ENCODE measurements at places on chromosomes 7 and 10.

DNA sequence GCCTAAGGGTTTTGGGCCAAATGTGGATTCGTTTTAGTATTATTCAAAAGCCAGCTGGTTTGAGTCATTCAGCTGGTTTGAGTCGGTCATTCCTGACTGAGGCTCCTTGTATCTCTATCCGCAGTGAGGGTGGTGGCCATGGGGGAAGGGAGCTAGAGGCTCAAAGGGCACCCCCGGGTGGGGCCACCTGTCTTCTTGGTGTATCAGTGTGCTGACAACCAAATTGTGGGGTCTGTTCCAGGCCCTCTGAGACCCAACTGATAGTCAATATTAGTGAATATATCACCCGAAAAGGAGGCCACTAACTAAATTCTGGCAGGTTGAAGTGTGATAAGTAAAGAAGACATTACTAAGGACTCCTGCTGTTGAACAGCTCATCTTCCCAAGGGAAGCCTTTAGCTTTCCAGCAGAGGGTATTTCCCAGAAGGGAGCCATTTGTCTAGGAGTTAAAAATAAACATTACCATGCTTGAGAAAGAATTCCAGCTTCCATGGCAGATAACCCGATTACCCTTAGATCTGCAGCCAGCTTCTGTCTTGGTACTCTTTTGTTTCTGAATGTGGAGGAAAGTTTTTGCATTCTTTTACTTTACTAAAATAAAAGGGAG lies 29.9 kb upstream of the DDX50 start:
- DNase-seq, result no peak

DNA sequence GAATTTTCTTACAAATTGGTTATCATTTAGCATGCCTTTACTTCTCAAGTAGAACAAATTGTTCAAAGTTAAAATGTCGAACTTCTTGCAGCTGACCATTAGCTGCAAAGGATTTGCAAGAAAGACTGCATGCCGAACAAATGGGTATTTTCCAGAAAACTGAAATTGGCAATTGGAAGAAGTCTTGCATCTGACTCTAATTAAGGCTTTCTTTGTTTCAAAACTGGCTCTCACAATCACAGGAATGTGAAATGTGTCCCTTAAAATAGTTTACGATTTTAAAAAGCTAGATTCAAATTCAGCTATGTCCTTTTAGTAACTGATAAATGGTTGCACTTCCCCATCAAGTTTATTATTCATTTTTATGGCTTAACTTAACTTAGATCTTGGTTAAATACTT lies 207.9 kb downstream of the ARL4A start:
- no peak for DNase-seq

DNA sequence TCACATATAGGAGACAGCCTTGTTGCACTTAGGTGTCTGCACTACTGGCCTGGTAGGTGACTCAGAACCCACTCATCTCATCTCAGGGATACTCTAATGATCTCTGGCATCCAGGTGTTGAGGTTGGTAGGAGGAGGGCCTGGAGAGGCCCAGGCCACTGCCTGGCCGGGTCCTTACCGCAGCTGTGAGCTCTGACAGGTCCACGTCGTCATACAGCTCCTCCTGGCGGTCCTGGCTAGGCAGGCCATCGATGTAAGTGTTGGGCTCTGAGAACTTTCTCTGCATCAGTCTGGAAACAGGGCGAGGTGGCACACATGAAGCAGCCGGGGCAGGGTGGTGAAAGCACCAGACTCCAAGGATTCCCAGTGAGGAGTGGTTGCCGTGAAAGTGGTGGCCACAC lies 62.1 kb downstream of the VWA2 start:
- DNase-seq, result no peak

DNA sequence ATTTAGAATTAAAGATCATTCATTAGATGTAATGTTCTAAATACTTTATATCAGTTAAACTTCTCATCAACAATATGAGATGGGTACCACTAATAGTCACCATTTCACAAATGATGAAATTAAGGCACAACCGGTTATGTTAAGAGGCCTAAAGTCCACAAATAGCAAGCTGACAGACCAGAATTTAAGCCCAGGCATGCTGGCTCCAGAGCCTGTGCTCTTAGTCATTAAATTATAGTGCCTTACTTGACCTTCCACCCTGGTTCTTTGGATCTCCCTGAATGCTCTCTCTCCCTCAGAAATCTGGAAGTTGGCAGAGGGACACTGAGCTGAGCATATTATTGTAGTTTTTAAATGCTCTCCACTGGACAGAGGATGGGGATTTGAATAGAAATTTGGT lies 3.6 kb downstream of the LIPN start:
- DNase-seq, result no peak

DNA sequence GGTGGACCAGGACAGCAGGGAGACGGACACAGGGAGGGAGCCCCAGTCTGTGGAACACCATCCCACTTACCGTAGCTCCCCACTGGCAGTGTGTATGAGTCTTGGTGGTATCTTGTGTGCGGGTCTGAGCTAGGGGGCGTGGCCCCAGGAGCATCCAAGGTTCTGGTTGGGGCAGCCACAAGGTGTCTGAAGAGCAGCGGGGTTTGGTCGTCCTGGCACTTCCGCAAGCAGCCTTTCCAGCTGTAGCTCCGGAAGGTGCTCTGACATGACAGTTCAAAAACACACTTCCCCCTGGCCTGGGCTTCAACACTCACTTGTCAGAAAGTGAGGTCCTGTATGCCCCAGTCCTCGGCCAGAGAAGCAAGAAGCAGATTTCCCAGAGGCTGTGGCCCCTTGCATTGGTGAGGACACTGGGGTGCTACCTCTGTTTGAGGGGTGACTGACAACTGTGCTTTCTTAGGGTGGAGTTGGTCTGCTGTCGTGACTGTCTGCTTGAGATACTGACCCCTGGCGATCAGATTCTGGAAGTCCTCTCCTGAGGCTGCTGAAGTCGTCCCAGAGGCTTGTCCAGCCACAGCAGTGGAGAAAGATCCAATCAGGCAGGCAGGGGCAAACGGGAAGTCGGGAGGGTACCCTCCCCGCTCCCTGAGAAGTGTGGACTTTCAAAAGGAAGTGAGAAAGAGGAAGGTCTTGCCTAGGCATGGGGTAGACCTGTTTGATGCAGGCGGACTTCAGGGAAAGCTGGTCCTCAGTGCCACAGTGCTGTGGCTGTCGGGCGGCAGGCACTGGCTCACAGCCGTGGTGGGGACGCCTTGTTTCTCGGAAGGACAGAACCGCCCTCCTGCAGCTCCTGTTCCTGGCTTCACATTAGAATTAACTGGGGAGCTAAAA lies 51.4 kb upstream of the PFKFB3 start:
- peak; percentile 38 for DNase-seq

DNA sequence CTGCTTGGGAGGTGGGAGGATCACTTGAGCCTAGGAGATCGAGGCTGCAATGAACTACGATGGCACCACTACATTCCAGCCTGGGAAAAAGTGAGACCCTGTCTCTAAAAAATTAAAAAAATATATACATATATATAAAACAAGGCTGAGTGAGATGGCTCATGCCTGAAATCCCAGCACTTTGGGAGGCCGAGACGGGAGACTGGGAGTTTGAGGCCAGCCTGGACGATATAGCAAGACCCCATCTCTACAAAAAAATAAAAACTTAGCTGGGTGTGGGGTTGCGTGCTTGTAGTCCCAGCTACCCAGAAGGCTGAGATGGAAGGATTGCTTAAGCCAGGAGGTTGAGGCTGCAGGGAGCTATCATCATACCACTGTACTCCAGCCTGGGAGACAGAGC lies 87.6 kb downstream of the CARD11 start:
- no peak for DNase-seq

Measured in substantia nigra (tissue), 51 donors.